ENCODE measurements at places on chromosomes 16 and 17. TPM values are rescaled to one million over a fixed set of nuclear protein-coding genes. Genes with fewer than 3 reads are reported as not detected.

GRCh38 chr17:50882851-50883250, 16.7 kb upstream of the TOB1 start:
- DNase-seq: no peak

The SLC5A10 gene
- total RNA-seq: 0.19 TPM

DNA sequence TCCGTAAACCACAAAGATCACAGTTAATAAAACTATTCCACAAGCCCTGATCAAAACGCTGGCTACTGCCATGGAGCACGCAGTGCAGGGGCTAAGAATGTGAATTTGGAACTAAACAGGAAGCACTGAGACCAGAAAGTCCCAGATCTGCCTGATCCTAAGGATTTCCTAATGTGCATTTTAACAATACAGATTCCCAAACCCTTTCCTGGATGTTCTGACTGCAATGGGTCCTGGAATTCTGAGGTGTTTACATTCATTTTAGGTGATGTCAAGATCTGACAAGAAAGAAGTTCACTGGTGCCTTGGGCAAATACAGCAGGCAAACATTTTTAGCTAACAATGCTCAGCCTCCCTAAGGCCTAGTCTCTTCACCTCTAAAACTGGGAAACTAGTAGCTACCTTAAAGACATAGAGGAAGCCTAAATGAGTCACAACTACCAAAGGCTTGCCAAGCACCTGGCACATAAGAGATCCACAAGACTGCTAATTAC, 10.3 kb downstream of the NSMCE1 start:
- peak; percentile 9 for DNase-seq

The GAS2L2 gene
- not detected for total RNA-seq

DNA sequence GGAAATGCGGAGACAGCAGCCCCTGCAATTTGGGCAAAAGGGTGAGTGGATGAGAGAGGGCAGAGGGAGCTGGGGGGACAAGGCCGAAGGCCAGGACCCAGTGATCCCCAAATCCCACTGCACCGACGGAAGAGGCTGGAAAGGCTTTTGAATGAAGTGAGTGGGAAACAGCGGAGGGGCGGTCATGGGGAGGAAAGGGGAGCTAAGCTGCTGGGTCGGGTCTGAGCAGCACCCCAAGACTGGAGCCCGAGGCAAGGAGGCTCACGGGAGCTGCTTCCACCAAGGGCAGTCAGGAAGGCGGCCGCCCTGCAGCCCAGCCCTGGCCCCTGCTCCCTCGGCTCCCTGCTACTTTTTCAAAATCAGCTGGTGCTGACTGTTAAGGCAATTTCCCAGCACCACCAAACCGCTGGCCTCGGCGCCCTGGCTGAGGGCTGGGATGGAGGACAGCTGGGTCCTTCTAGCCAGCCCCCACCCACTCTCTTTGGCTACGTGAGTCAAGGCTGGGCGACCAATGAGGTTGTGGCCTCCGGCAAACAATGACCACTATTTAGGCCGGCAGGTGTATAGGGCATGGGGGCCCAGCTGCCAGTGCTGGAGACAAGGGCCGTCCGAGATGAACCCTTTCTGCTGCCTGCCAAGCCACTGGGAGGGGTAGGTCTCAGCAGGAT, 507 bp downstream of the SERPINF1 start:
- peak; percentile 31 for DNase-seq

The CDK3 gene
- total RNA-seq: 6.8 TPM

The PIP4K2B gene
- 39.6 TPM for total RNA-seq

DNA sequence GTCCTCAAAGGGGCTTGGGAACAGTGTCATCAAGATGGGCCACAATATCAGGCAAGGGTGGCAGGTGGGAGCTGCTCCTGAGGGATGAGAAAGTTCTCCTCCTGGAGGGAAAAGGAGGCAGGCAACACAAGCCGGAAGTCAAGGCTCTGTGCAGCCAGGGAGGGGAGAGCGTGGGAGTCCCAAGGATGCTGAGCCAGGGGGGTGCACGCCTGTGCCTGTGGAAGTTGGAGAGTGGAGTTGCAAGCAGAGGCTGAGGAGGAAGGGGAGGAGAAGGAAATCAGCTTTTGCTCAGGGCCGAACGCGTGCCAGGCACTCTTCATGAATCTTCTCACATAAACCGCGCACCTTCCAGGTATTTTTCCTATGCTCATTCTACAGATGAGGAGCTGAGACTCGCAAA, 7.4 kb upstream of the SLC13A2 start:
- peak; percentile 35 for DNase-seq

DNA sequence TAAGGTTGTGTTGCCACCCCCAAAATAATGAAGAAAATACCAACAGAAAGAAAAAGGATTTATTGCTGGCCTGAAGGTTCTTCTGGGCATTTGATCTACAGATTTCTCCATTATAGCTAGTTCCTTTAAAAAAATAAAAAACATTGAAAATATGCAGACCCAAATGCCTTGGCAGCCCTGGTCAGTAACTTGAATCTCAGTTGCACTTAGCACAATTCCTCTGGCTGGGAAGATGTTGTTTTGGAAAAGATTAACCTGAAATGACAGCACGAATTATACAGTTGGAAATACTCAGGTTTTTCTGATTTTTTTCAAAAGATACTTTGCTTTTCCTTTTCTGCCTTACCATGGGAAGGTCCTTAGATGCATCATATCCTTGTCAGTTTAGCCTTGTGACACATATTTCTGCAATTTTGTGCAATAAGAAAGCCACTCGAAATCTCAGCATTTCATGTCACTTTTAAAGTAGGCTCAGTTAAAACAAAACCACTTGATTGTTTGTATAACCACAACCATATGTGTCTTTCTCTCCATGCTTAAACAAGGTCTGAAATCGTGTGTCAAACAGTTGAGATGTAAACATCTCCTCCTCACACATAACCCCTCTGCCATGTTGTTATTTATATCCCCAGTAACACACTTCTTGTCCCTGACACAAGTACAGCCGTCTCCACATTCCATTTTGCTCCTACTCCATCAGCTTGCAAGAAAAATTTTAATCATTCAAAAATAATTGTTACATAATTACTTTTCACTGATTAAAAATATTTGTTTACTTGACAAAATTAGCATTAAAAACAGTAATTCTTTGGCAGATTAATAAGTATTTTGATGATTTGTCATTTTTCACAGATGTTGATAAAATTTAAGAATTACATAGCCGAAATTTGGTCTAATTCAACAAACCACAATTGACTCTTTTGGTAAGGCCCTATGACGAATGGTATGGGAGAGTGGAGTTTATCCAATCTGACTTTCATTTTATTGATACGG, 61.1 kb downstream of the SIAH1 start:
- no peak for DNase-seq

The TBC1D3K gene
- total RNA-seq: not detected

The CORO7 gene
- 23.1 TPM for total RNA-seq

GRCh38 chr16:49663081-49664065, 192.5 kb downstream of the ZNF423 start:
- DNase-seq: no peak

The FNDC8 gene
- total RNA-seq: not detected

GRCh38 chr16:74999219-74999608, 390 bp downstream of the ZNRF1 start:
- DNase-seq: peak; percentile 54

The OR3A2 gene
- not detected for total RNA-seq

- DNase-seq: no peak
Measured at GRCh38 chr16:88289968-88290401, 92.8 kb upstream of the ZNF469 start.

The ARHGAP44 gene
- total RNA-seq: 3.3 TPM

DNA sequence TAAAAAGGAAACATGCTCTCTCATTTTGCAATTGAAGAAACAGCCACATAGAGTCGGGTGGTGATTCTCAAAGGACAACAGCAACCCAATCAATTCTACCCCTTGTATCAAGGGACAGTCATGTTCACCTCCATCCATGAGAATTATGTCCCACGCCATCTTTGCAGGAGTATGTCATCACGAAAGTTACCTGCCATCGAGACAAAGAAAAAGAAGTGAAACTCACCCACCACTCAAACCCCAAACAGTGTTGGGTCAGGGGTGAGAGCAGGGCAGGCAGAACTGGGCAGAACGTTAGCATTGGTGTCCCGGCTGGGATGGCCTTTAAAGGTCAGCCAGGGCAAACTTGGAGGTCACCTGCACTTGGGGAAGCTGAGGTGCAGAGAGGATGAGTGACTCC, 24.2 kb upstream of the HNF1B start:
- no peak for DNase-seq

- peak; percentile 68 for DNase-seq
Measured at GRCh38 chr17:48024149-48025039, 13.2 kb downstream of the COPZ2 start.

GRCh38 chr17:51258756-51259563, 889 bp downstream of the MBTD1 start:
- DNase-seq: peak; percentile 50

- no peak for DNase-seq
Measured at GRCh38 chr17:2055292-2056205, 646 bp downstream of the HIC1 start.

The KRT36 gene
- total RNA-seq: not detected

DNA sequence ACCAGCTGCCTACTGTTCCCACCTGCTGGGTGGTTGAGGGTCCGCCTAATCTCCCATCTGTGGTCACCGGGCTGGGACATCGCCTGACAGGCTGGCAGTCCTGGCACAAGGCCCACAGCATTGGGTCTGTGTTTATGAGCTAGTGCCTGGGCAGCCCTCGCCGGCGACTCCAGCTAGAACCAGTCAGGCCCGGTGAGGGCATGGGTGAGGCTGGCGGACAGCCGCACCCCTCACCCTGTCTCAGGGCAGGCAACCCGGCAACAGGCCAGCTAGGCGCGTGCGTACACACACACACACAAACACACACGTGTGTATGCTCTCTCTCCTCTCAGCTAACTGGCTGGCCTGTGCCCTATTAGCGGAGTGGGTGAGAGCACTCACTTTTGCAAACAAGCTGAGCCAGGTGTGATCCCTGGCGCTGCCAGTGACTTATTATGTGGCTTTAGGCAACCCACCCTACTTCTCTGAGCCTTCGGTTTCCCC, 10.4 kb downstream of the HSD11B2 start:
- DNase-seq: no peak

- DNase-seq: no peak
Measured at GRCh38 chr16:68358951-68359350, 48.1 kb downstream of the PRMT7 start.

The PHKG2 gene
- 40.8 TPM for total RNA-seq

DNA sequence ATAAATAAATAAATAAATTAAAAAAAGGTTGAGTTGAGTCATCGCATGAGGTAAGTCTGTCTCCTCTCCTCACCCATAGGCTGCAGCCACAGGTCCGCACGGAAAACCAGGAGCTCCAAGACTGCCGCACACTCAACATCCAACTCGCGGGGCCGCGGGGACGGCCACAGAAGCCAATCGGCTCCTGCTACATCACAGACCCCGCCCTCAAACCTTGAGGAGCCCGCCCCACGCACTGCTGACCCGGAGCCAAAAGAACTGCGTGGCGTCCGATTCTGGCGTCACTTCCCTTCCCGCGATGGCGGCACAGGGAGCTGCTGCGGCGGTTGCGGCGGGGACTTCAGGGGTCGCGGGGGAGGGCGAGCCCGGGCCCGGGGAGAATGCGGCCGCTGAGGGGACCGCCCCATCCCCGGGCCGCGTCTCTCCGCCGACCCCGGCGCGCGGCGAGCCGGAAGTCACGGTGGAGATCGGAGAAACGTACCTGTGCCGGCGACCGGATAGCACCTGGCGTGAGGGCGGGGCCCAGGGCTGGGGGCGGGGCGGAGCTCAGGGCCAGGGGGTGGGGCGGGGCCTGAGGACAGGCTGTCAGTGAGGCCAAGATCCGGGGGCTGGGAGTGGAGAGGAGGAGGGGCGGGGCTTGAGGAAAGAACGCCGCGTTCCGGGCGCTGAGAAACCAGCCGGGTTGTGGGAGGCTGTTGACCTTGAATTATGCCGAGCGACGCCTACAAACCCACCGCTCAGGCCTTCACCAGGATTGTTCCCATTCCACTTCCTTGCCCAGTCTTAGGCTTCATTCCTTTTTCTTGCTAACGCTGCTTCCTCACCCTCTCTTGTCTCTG, at the start of gene KAT8:
KAT8 (plus strand) TSS at position 281 of the 839 bp plus-strand sequence; CDS start at position 299, 18 bp downstream.
- peak; percentile 97 for DNase-seq

DNA sequence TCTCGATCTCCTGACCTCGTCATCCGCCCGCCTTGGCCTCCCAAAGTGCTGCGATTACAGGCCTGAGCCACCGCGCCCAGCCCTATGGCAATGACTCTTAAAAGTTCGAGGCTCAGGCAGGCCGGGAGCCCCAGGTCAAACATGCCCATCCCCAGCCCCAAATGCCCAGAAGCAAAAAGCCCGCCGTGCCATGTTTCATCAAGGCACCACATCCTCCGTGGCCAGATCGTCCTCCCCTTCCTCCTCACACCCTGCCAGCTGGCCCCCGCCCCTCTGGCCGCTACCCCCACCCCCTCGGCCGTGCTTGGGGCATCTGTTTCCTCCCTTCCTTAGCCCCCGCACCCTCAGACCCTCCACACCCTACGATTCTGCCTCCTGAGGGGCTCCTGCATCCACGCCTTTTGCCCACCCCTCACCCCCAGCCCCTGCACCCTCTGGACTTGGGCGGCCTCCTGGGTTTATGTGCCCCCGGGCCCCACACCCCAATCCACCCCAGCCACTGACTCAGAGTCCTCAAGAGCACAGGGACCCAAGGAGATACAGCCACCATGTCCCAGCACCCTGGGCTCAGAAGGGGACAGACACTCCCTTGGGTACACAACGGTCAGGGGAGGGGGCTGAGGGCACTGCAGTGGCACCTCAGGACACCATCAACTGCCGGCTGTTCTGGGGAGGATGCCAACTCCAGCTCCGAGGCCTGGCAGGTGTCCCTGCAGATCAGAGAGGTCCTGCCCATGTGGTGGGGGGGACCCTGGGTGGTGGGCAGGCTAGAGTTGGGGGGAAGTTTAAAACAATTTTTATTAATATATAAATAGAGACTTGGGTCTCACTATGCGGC, 7.1 kb downstream of the CTRB1 start:
- DNase-seq: no peak

DNA sequence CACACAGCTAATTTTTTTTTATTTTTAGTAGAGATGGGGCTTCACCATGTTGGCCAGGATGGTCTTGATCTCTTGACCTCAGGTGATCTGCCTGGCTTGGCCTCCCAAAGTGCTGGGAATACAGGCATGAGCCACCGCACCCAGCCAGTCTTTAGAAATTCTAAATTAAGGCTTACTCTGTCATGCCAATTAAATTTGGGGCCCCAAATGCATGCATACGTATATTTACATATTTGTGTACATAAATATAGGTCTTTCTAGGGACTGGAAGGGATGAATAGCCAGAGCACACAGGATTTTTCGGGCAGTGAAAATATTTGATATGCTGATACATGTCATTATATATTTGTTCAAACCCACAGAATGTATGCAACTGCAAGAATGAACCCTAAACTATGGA, 105.1 kb downstream of the BCAS3 start:
- no peak for DNase-seq

- no peak for DNase-seq
Measured at GRCh38 chr17:1197379-1197778, 17.6 kb upstream of the ABR start.

GRCh38 chr16:29810699-29811169, 1.3 kb upstream of the PRRT2 start:
- DNase-seq: no peak
